ENCODE measurements at places on chromosomes 7 and 10.
A peak's percentile ranks its signal among the peaks of the same experiment; 100 is the strongest.

GRCh38 chr7:85426487-85426960 is 239.7 kb upstream of the SEMA3D start:
- H3K27me3 ChIP-seq, result no peaks in the 10 kb centered on the region
- DNase-seq, result no peak
- H3K36me3 ChIP-seq, result no peaks in the 10 kb centered on the region

GRCh38 chr10:130877126-130877525 is 434.4 kb downstream of the TCERG1L start:
- no peak overlapping the region for H3K27ac ChIP-seq
- H3K4me3 ChIP-seq, result no peak overlapping the region
- no peaks in the 10 kb centered on the region for H3K36me3 ChIP-seq

DNA sequence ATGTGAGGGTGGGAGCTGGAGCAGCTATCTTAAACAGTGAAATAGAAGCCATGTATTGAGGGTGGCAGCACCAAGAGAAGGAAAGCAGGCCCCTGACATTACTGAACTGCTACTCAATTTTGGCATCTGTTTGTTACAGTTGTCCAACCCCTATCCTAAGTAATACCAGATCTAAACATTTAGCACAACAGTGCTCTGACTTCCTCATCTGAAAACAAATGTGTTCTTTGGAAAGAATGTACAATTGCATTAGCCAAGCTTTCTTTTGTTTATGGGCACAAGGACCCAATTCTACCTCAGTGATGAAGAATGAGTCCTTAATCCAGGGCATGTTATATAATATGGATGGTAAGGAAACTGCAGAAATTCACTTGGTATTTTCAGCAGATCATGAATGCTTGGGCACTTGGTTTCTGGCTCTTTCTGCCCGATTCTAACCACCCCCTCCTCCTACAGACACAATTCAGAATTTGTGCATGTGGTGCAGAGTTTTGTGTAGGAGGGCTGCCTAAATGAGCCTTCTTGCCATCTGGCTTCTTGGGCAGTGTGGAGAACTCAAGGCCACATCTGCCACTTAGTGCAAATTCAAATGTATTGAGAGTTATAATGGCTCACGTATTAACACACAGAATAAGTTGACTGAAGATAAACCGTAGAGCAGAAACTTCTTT is 36.9 kb upstream of the KMT2E start:
- H3K4me3 ChIP-seq, result no peak overlapping the region
- H3K4me1 ChIP-seq, result peaks cover 42% of the 10 kb centered on the region
- H3K36me3 ChIP-seq, result no peaks in the 10 kb centered on the region
- H3K27ac ChIP-seq, result peak overlapping the region; percentile 99

DNA sequence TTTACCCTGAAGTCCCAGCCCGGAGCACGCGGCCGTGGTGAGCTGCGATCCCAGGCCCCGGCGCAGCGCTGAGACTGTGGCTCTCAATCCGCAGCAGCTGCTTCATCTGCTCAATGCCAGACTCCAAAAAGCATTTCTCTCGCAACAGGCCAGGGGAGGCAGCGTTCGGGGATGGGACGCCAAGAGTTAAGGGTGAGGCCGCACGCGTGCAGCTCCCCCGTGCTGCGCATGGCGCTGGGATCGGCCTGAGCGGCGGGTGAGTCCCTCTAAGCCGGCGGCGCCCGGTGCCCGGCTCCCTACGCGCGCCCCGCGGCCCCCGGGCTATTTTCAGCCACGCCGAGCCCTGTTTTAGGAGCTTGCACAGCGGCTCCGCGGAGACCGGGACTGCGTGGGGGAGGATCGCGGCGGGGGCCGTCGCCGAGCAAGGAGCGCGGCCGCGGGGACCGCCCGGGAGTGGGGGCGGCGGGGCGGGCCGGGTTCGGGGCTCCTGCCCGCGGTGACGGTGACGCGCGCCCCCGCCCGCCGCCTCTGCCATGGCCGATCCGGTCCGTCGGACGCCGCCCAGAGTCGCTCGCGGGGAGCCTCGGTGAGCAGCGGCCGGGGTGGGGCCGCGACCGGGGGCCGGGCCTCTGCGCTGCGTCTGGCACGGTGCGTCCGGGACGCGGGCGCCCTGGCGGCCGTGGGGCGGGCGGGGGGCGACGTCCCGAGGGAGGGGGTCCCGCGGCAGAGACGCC is 29.4 kb upstream of the JAKMIP3 start:
- no peak overlapping the region for H3K27ac ChIP-seq
- peaks cover 19% of the 10 kb centered on the region for H3K4me1 ChIP-seq
- no peaks in the 10 kb centered on the region for H3K27me3 ChIP-seq
- DNase-seq, result no peak

DNA sequence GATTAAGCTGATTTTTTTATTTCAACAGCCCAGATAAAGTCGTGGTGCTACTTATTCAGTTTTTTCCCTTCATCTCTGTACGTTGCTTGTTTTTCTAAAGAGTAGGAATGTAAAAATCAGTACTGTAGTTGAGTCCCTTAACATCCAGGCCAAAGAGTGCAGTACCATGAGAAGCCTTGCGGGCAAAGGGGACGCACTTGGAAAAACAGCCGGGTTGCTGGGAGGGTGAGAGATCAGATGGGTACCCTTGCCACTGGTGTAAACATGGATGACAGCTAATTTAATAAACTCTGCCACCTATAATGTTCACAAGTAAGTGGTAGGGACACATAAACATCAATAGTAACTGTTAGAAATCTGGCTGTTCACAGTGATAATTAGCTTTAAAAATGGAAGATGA is 175.9 kb downstream of the POU6F2 start:
- H3K27me3 ChIP-seq, result no peaks in the 10 kb centered on the region
- H3K4me1 ChIP-seq, result no peaks in the 10 kb centered on the region
- H3K4me3 ChIP-seq, result no peak overlapping the region
- no peak for DNase-seq
- H3K36me3 ChIP-seq, result no peaks in the 10 kb centered on the region

Measured in esophagus squamous epithelium (tissue), 5 donors.